ENCODE measurements at places on chromosomes 16 and 17. TPM values are rescaled to one million over a fixed set of nuclear protein-coding genes. Genes with fewer than 3 reads are reported as not detected.

CD300E gene
- total RNA-seq, result not detected

AOC3 gene
- total RNA-seq, result 1.5 TPM

PIRT gene
- total RNA-seq, result not detected

NACA2 gene
- not detected for total RNA-seq

KRTAP3-1 gene
- not detected for total RNA-seq

C16orf46 gene
- 0.13 TPM for total RNA-seq

KDM6B gene
- total RNA-seq, result 12.4 TPM

TBC1D26 gene
- 0.24 TPM for total RNA-seq

CDH13 gene
- total RNA-seq, result 77.7 TPM

NLE1 gene
- 17.6 TPM for total RNA-seq

MYH2 gene
- total RNA-seq, result not detected

FOXN1 gene
- total RNA-seq, result not detected

EVPLL gene
- total RNA-seq, result not detected

TBC1D3C gene
- total RNA-seq, result not detected

GPR142 gene
- not detected for total RNA-seq

LPO gene
- total RNA-seq, result not detected

CACNG1 gene
- total RNA-seq, result not detected

EPN3 gene
- total RNA-seq, result 0.26 TPM

CHST4 gene
- not detected for total RNA-seq

SLC52A1 gene
- total RNA-seq, result not detected

KCNH4 gene
- total RNA-seq, result not detected

KRTAP2-1 gene
- total RNA-seq, result not detected

NKD1 gene
- 0.08 TPM for total RNA-seq

CUEDC1 gene
- total RNA-seq, result 17.3 TPM

TP53TG3F gene
- not detected for total RNA-seq

KRT39 gene
- total RNA-seq, result not detected

KATNIP gene
- 5.3 TPM for total RNA-seq

GJC1 gene
- total RNA-seq, result 23.2 TPM

SLC13A2 gene
- total RNA-seq, result not detected

LITAFD gene
- total RNA-seq, result not detected

CA4 gene
- not detected for total RNA-seq

TP53TG3 gene
- not detected for total RNA-seq

HS3ST3B1 gene
- 22.8 TPM for total RNA-seq

PLA2G10 gene
- total RNA-seq, result not detected

PERCC1 gene
- total RNA-seq, result not detected

ZNF624 gene
- total RNA-seq, result 4.8 TPM

MAP2K3 gene
- 22.4 TPM for total RNA-seq

PRSS21 gene
- 2.2 TPM for total RNA-seq

SNX20 gene
- not detected for total RNA-seq

SLC38A8 gene
- not detected for total RNA-seq

HSPB9 gene
- total RNA-seq, result not detected

G6PC1 gene
- total RNA-seq, result not detected

SRL gene
- total RNA-seq, result 1.0 TPM

NPIPA5 gene
- total RNA-seq, result 0.52 TPM

CACNG5 gene
- total RNA-seq, result not detected

NUDT7 gene
- total RNA-seq, result 9.7 TPM

IRF8 gene
- 0.52 TPM for total RNA-seq

Measured in epithelial cell of alveolus of lung (primary cell).